Bronchial epithelial cell (primary cell): ENCODE measurements at places on chromosomes 5 and 9.

DNA sequence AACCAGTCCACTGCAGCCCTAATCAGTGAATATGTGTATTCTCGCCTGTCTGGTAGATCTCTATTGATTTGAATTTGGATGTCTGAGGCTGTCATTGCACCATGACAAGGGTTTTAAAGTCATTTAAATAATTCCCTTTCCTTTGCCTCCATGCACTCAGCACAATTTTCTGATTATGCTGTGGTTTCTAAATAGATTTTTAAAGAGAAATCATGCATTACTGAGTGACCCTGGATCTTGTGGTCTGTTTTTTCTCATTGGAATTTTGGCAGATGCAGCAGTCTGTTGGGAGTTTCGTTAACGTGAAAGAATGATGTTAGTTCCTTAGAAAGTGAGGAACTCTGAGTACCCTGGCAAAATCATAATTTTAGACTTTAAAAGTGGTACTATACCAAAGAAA lies 396.0 kb downstream of the LRRC70 start:
- no peak for DNase-seq

GRCh38 chr9:95005278-95006143 lies 279.0 kb downstream of the AOPEP start:
- no peak for DNase-seq

DNA sequence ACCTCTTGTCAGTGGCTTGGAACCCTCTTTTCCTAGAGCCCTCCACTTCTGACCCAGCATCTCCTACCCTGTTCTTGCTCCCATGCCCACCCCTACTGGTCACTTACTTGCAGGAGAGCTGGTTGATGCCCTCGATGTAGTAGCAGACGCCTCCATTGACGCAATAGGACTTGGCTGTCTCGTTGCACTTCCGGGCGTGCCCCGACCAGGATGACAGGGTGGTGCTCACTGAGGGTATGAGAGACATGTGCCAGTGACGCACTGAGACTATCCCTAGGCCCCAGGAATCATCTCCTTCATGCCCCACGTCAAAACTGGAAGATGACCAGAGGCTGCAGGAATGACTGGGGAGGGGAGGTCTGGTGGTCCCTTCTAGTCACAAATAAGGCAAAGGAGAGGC lies 76.0 kb downstream of the PSD2 start:
- DNase-seq = peak; percentile 25

DNA sequence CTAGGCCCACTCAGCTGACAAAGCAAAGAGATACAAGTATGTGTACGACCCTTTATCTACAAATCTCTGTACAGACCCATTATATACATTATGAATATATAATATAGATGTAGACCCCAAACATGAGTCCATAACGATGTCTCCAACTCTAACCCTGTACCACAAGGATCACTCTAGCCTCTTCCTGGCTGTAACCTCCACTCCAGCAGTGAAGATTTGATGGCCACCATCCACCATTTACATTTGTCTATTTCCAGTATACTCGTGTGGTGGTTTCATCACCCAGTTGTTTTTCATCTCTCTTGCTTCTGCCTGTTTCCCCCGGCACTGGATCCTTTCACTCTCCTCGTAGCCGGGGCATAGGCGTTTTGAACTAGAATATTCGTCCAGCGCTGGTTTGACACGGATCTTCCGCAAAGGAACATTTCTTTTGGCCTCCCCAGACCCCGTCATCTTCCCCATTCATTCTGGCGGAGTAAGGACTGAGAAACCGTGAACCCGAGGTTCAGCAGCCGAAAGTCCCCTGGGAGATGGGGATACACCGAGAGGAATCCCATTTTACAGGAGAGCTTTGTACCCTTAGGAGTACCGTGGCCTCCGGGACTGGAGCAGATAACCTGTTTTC lies 828 bp upstream of the TRIO start:
- DNase-seq = no peak

DNA sequence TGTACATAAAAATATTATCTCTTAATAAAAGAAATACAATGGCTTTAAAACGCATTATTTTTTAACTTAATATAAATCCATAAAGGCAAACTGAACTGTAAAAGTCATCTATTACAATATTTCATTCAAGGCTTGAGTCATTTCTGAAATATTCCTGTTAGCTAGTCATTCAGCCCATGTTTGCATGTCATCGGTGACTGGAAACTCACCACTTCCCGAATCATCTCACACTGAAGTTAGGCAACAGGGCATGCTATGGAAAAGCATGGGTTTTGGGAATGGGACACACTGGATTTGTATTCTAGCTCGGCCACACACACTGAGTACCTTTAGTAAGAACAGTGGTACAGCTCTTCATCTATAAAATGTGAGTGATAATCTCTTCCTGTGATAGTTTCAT lies 691.1 kb upstream of the C9orf72 start:
- peak; percentile 81 for DNase-seq

- no peak for DNase-seq
These were observed 34.6 kb downstream of the ZSWIM6 start for GRCh38 chr5:61366497-61367240.

GRCh38 chr5:73496984-73497457 lies 1.2 kb upstream of the BTF3 start:
- DNase-seq = peak; percentile 80

DNA sequence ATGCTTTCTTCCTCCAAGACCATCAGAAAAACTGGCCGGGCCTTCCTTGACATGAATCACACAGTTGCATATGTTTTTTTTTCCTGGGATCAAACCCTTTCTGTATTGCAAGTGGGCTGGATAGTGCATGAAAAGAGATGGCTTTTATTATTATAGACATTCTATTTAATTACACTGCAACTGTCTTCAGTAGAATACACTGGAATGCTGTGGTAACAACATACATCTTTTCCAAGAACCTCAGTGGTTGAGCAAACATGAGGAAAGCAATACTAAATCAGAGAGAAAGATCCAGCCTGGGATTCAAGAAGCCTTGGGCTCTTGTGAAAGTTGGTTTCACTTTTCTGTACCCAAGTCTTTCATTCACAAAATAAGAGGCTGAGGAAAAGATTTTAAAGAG lies 193.0 kb downstream of the DMAC1 start:
- DNase-seq = no peak

DNA sequence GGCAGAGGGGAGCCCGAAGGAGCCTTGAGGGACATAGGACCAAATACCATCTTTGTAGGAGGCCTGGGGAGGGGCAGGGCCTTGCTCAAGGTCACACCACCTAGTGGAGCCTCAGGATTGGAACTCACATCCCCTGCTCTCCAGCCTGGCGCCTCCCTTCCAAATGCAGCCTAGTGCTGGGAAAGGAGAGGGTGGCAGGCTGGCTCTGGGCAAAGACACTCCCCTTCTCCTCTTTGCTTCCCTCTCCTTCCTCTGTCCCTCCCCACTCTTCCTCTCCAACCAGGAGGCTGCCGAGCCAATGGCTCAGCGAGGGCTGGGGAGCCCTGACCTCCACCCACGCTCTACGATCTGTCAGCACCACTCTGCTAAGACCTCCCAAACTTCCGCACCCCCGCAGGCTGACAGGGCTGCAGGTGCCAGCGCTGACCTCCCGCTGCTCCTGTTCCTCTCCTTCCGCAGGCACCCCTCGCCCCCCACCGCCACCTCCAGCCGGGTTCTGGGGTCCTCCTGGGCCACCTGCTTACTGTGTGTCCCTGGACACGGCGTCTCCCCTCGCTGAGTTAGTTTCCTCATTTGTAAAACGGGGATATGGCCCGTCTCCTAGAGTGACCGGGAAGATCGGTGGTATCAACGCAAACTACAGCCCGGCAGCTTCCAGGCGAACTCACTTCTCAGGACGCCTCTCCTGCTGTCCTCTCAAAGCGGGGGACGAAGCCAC lies 52.9 kb downstream of the C9orf50 start:
- DNase-seq = peak; percentile 39

GRCh38 chr9:18238752-18239447 lies 235.1 kb upstream of the ADAMTSL1 start:
- DNase-seq = peak; percentile 86

DNA sequence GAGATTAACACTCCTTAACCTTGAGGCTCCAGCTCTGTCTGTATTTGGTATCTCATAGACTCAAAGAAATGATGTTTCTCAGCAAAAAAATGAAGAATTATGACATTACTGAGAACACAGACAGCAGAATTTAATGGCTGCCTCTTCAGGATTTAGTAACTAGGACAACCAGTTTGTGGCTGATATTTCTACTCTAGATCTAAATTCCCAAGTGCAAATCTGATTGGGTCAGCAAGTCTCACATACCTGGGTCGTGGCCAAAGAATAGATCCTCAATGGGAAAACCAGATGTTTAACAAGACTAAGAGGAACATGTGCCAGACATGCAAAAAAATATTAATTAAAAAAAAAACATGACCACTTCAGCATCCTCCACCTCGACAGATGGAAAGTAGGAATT lies 608.9 kb downstream of the DTWD2 start:
- DNase-seq = no peak

- peak; percentile 43 for DNase-seq
These were observed 43.6 kb downstream of the CCDC192 start for GRCh38 chr5:127746756-127747155.

DNA sequence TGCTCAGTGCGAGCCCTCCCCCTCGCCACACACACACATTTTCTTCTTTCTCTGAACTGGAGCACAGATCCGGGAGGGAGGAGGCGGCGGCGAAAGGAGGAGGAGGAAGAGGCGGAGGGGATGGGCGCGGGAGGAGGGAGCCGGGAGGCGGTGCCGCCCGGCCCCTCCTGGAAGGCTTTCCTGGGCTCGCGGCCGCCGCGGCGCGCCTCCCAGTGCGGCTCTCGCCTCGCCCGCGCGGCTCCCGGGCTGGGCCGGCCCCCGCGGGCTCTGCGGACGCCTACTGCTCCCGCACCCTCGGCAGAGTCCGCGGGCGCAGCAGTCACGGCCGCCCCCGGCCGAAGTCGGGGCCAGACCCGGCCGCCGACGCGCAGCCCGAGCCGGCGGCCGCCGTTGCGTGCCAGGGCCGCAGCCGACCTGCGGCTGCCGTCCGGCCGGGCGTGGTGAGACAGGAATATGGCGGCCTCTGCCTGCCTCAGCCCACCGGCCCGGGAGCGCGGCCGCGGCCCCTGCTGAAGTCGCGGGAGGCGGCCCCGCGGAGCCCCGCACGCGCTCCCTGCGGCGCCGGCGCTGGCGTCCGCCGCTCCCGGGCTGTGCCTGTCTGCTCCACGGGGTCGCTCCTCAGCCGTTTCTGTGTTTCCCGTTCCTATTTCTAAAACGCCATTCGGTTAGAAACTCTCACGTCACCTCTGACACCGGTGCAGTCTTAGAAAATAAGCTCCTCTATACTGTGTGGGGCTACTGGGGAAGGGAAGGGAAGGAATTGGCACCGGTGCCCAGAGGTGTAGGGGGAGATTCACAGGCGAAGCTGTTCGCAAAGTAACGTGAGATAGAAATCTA lies 500 bp upstream of the GNAQ start:
- peak; percentile 76 for DNase-seq

- DNase-seq = no peak
These were observed 289.1 kb upstream of the KLF4 start for GRCh38 chr9:107778661-107779060.

GRCh38 chr9:133584167-133584558 lies 25.0 kb downstream of the FAM163B start:
- no peak for DNase-seq

DNA sequence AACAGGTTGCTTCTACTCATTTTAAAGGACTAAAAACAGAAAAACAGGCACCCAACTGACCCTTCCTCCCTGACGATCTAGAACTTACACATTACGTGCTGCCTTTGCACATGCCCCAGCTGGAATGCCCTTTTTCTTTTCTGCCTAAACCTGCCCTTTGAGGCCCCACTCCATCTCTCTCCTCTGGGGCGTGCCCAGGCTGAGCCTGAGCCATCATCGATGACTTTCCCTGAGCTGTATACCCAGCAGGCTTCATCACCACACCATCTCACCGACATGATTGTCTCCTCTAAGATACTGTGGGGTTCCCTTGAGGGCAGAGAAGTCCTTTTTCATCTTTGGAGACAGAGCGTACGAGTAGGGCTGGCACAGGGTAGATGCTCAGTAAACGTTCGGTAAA lies 24.1 kb upstream of the GABBR2 start:
- DNase-seq = peak; percentile 87

DNA sequence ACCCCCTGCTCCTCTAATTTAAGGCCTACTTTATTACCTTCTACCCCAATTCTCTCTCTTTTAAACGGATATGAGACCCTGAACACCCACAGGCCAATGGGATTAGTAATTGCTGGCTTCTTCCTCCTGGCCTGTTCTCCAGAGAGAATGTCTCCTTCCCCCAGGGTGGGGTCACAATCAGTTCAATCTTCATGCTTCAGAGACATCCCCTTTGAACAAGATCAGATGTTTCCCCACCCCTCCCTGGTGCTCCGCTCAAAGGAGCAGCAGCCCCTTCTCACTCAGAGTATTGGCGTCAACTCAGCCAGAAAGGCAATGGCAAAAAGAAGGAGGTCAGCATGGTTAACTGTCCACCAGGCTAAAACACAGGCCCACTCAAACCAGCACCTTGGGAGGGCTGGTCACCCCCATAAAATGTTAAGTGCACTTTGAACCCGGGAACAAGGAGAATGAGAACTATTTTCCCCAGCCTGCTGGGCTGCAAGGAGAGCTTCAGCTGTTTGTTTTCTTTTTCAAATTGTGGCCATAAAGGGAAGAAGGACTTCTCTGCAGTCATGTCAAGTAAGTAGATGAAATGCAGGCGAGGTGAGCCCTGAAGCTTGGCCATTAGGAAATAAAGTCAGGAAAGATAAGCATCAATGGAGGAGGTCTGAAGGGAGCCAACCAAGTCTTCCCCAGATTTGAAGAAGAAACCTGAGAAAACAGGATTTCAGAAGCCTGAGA lies 20.1 kb downstream of the LHFPL2 start:
- no peak for DNase-seq

DNA sequence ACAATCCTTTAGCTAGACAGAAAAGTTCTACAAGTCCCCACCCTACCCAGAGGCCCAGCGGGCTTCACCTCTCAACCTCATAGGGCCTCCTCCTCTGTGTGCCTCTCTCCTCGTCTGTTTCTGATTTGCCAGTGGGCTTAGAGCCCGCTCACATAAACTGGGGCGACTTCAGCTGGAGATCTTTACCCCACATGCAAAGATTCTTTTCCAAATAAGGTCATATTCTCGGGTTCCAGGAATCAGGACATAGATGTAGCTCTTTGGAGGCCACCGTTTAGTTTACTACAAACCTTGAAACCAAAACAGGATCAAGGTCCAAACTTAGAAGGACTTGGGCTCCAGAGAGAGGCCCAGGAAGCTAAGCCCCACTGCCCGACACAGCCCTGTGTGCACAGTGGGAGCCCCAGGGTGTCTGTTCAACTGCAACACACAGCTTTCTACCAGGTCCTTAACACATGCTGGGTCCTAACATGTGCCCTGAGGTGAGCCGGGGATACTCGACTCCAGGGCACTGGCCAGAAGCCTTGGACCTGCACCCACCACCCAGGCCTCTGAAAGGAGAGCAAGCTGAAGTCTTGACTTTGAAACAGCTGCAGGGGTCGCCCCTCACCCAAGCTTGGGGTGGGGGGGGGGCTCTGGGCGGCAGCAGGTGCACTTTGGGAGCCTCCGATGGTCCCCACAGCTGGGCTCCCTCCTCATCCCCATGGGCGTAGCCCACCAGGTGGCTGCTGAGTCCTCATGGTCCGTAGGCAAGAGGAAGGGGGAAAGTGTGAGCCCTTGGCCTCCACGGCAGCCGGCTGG lies 26.8 kb upstream of the SLC12A7 start:
- no peak for DNase-seq
